ENCODE measurements at places on chromosomes 7 and 10. TPM values are rescaled to one million over a fixed set of nuclear protein-coding genes. Genes with fewer than 3 reads are reported as not detected.

ADCYAP1R1 gene
- 0.03 TPM for total RNA-seq

INTS15 gene
- total RNA-seq: 24.1 TPM

PPP1R9A gene
- total RNA-seq: 4.4 TPM

EIF4H gene
- 339 TPM for total RNA-seq

NAMPT gene
- total RNA-seq: 158 TPM

CCDC172 gene
- not detected for total RNA-seq

SMIM30 gene
- total RNA-seq: 28.0 TPM

FOXI2 gene
- total RNA-seq: not detected

UFSP1 gene
- 4.0 TPM for total RNA-seq

HNRNPH3 gene
- total RNA-seq: 212 TPM

TAS2R41 gene
- total RNA-seq: not detected

PAX4 gene
- total RNA-seq: not detected

FOXP2 gene
- not detected for total RNA-seq

C7orf57 gene
- 0.35 TPM for total RNA-seq

SPDYE6 gene
- total RNA-seq: not detected

MMD2 gene
- total RNA-seq: not detected

ITIH2 gene
- 0.26 TPM for total RNA-seq

CTNNA3 gene
- not detected for total RNA-seq

CNTNAP2 gene
- total RNA-seq: 0.02 TPM

ZNF394 gene
- 16.0 TPM for total RNA-seq

MSS51 gene
- total RNA-seq: 0.48 TPM

KCP gene
- total RNA-seq: 0.22 TPM

SRI gene
- total RNA-seq: 121 TPM

NAT16 gene
- total RNA-seq: 0.12 TPM

KCND2 gene
- total RNA-seq: not detected

CDH23 gene
- 3.2 TPM for total RNA-seq

CYP2C9 gene
- total RNA-seq: not detected

ARHGEF35 gene
- total RNA-seq: 0.68 TPM

C1GALT1 gene
- total RNA-seq: 26.0 TPM

ZNF25 gene
- total RNA-seq: 2.2 TPM

MALRD1 gene
- total RNA-seq: not detected

CFAP69 gene
- 2.2 TPM for total RNA-seq
